ENCODE measurements at places on chromosomes 7 and 10.

DNA sequence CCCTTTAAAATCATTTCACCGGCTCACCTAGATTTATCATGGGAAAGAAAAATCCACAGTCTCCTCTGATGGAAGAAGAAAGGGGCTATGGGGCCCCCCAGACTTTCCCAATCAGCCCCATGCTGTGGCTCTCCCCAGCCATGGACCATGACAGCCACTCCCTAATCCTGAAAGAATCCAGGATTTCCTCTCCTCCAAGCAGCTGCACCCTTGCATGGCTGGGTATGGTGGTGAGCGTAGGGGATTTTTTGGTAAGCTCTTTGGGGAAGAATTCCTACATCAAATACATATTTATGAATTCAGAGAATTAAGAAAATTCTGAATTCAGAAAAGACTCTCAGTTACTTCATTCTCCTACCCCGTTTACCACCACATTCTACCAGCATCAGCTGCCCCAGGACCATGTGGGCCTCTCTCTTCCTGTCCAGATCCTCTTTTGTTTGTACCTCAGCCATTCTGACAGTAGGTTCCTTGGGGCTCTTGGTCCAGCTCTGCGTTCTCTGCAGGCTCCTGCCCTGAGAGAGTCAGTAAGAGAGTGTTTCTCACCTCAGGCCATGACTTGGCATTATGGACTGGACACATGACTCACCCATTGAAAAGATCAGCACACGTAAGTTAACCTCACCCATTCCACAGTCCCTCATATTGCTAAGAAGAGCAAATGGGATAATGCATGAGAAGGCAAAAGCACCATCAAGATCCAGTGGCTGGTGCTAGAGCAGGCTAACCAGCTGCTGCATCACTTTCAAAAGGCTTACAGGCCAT, 337.8 kb downstream of the ELMO1 start:
- DNase-seq, result no peak
- no peaks in the 10 kb centered on the region for H3K27me3 ChIP-seq
- no peaks in the 10 kb centered on the region for H3K4me1 ChIP-seq
- H3K27ac ChIP-seq, result no peak overlapping the region
- H3K4me3 ChIP-seq, result no peak overlapping the region

GRCh38 chr7:108007261-108007660, 4.3 kb upstream of the LAMB1 start:
- H3K27ac ChIP-seq, result no peak overlapping the region
- H3K36me3 ChIP-seq, result no peaks in the 10 kb centered on the region
- no peak for DNase-seq

DNA sequence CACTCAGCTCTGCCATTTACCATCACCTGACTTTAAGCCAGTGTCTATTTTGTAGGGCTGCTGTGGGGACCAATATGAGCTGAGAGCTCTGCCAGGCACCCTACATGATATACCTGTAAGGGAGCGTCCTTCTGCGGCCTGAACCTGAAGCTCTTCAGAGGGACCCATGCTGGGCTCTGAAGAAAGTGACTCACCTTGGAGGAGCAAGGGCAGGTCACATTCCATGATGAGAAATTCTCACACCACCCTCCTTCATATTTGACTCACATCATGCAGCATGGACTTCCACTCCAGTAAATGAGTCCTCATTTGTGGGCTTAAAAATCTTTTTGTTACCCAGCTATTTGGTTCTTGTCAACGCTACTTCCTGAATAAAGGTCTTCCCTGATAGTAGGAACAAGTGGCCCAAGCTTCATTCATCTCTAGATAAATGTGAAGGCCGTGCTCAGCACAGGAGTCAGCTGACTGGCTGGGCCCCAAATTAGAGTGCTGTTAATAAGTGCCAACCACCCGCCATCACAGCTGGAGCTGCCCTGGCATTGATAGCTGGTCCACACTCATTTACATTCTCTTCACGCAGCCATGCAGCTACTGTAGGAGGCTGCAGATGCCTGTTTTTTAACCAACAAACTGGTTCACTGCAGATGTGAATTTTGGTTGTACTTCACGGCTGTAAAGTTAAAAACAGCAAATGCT, 78.4 kb downstream of the RNF216 start:
- H3K4me3 ChIP-seq, result no peak overlapping the region
- H3K27me3 ChIP-seq, result no peaks in the 10 kb centered on the region
- H3K27ac ChIP-seq, result peak overlapping the region; percentile 24
- DNase-seq, result peak; percentile 65
- peaks cover 18% of the 10 kb centered on the region for H3K4me1 ChIP-seq

- no peak overlapping the region for H3K4me3 ChIP-seq
- H3K27me3 ChIP-seq, result peaks cover 32% of the 10 kb centered on the region
- no peak overlapping the region for H3K27ac ChIP-seq
- peak; percentile 16 for DNase-seq
- H3K36me3 ChIP-seq, result no peaks in the 10 kb centered on the region
Measured at GRCh38 chr10:43075612-43076003, 1.3 kb upstream of the RET start.

GRCh38 chr7:103142494-103142893, 6.4 kb downstream of the NAPEPLD start:
- no peaks in the 10 kb centered on the region for H3K36me3 ChIP-seq
- peaks cover 7% of the 10 kb centered on the region for H3K4me1 ChIP-seq

- H3K27me3 ChIP-seq, result no peaks in the 10 kb centered on the region
- no peaks in the 10 kb centered on the region for H3K36me3 ChIP-seq
- no peak overlapping the region for H3K4me3 ChIP-seq
Measured at GRCh38 chr7:157280216-157280841, 56.5 kb upstream of the DNAJB6 start.

- H3K27me3 ChIP-seq, result no peaks in the 10 kb centered on the region
- H3K36me3 ChIP-seq, result no peaks in the 10 kb centered on the region
- peaks cover 6% of the 10 kb centered on the region for H3K4me1 ChIP-seq
- peak overlapping the region; percentile 90 for H3K4me3 ChIP-seq
- peak; percentile 86 for DNase-seq
Measured at GRCh38 chr7:75739796-75740672, 1.3 kb upstream of the HIP1 start.

- no peak overlapping the region for H3K4me3 ChIP-seq
- no peak overlapping the region for H3K27ac ChIP-seq
- peak; percentile 32 for DNase-seq
- H3K36me3 ChIP-seq, result no peaks in the 10 kb centered on the region
Measured at GRCh38 chr7:142669074-142669654, 80.1 kb upstream of the PRSS1 start.

- no peaks in the 10 kb centered on the region for H3K36me3 ChIP-seq
- peaks cover 5% of the 10 kb centered on the region for H3K4me1 ChIP-seq
- no peak overlapping the region for H3K27ac ChIP-seq
- H3K27me3 ChIP-seq, result no peaks in the 10 kb centered on the region
- peak; percentile 90 for DNase-seq
Measured at GRCh38 chr7:82810558-82811259, 352.0 kb downstream of the PCLO start.

GRCh38 chr7:110337646-110338045, 753.3 kb upstream of the LRRN3 start:
- no peak overlapping the region for H3K27ac ChIP-seq
- no peak for DNase-seq
- H3K36me3 ChIP-seq, result no peaks in the 10 kb centered on the region
- H3K27me3 ChIP-seq, result no peaks in the 10 kb centered on the region
- H3K4me3 ChIP-seq, result no peak overlapping the region
- H3K4me1 ChIP-seq, result no peaks in the 10 kb centered on the region

- H3K36me3 ChIP-seq, result no peaks in the 10 kb centered on the region
- H3K4me1 ChIP-seq, result peaks cover 40% of the 10 kb centered on the region
- no peaks in the 10 kb centered on the region for H3K27me3 ChIP-seq
- no peak for DNase-seq
Measured at GRCh38 chr10:31343551-31343950, 24.5 kb downstream of the ZEB1 start.

DNA sequence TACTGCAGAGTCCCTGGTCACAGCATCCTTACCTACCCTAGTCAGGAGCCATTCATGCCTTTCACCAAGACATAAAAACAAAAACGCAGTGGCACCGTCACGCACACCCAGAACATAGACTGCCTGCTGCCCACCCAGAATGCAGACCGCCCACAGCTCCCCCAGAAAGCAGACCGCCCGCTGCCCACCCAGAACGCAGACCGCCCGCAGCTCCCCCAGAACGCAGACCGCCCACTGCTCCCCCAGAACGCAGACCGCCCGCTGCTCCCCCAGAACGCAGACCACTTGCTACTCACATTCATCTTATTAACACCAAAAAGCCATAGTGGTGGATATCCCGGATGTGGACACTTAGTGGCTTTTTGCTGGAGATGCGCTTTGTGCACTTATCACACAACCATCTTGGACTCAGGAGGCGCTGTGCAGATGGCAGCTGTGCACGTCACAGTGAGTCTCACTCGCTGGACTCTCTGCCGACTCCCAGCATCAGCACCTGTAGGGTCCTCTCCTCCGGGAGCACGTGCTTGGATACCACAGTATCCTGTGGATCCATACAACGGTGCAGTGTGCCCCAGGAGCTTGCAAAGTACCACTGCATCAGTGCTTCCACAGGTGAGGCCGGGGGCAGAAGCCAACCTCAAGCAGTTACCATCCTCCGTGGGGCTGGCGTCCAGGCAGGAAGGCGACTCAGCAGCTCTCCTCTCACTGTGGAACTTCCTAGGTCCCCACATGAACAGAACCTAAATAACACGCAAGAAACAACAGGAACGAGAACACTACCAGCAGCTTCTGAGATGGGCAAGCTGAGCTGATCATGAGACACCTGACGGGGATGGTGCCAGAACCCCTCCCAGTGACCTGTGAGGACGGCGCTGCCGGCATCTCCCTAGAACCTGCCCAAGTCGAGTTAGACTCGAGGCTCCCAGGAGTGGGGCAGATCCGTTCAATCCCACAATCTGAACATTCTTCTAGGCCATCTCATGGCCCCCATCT, 161.0 kb downstream of the DIP2C start:
- H3K27ac ChIP-seq, result no peak overlapping the region
- no peak for DNase-seq
- H3K4me3 ChIP-seq, result no peak overlapping the region
- H3K27me3 ChIP-seq, result no peaks in the 10 kb centered on the region
- no peaks in the 10 kb centered on the region for H3K36me3 ChIP-seq
- 0 out of 2 replicates have a peak, but pooled peaks cover 6% of the 10 kb centered on the region for H3K4me1 ChIP-seq

DNA sequence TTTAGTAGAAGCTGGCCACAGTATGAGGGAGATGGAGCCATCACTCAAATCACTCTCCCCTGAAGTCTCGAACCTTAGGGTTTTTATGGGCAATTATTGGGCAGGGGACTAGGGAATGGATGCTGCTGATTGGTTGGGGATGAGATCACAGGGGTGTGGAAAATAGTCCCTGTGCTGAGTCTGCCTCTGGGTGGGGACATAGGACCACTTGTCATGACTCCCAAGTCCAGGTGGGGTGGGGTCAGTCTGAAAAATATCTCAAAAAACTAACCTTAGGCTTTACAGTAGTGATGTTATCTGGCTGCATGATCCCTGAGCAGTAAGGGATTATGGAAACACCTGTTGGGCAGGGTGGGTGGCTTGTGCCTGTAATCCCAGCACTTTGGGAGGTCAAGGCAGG, 98.6 kb downstream of the XRCC2 start:
- DNase-seq, result no peak
- no peaks in the 10 kb centered on the region for H3K36me3 ChIP-seq
- H3K27me3 ChIP-seq, result no peaks in the 10 kb centered on the region
- no peak overlapping the region for H3K4me3 ChIP-seq
- no peak overlapping the region for H3K27ac ChIP-seq
- no peaks in the 10 kb centered on the region for H3K4me1 ChIP-seq

GRCh38 chr7:85025312-85025756, 161.5 kb downstream of the SEMA3D start:
- H3K27ac ChIP-seq, result no peak overlapping the region
- H3K27me3 ChIP-seq, result no peaks in the 10 kb centered on the region
- no peak for DNase-seq
- H3K4me3 ChIP-seq, result no peak overlapping the region
- H3K36me3 ChIP-seq, result no peaks in the 10 kb centered on the region

DNA sequence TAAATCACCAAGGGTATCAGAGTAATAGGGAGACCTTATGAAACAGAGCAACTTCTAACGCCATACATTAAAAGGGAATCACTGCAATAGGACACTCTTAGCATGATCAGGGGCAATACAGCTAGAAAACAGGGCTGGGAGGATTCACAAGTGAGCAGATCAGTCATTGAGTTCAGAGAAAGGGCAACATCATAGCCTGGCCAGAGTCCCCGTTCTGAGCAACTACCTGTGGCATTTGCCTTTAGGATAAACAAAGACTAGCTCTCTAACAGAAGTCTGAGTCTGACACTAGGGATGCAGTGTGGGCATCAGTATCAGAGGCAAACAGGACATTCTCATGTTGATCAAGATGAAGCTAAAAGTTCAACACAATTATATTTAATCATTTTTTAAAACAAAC, 297.9 kb downstream of the DGKB start:
- DNase-seq, result peak; percentile 86
- H3K36me3 ChIP-seq, result no peaks in the 10 kb centered on the region
- H3K27ac ChIP-seq, result 0 out of 2 replicates have a peak overlapping the region, but pooled peaks have one; percentile 12
- H3K4me1 ChIP-seq, result peaks cover 31% of the 10 kb centered on the region

DNA sequence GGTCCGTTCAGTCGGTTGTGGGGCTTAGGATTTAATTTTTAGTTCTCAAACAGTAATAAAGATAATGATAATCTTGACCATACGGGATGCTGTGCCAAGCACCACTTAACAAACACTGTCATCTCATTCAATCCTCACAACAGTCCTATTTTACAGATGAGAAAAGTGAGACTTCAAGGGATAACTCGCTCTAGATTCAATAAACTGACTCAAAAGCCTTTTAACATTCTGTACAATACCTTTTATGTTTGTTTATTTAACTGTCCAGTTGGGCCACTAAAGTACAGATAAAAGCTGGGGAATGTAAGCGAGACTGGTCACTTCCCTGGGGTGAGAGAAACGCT, 437 bp upstream of the CFAP69 start:
- DNase-seq, result no peak
- H3K36me3 ChIP-seq, result no peaks in the 10 kb centered on the region
- H3K27ac ChIP-seq, result 0 out of 2 replicates have a peak overlapping the region, but pooled peaks have one; percentile 43
- H3K4me3 ChIP-seq, result peak overlapping the region; percentile 98
- H3K4me1 ChIP-seq, result peaks cover 13% of the 10 kb centered on the region
- H3K27me3 ChIP-seq, result no peaks in the 10 kb centered on the region

GRCh38 chr10:126170776-126171175, 217.5 kb downstream of the ADAM12 start:
- no peaks in the 10 kb centered on the region for H3K27me3 ChIP-seq
- DNase-seq, result no peak
- H3K27ac ChIP-seq, result peak overlapping the region; percentile 88

- H3K27me3 ChIP-seq, result peaks cover 11% of the 10 kb centered on the region
- no peak overlapping the region for H3K4me3 ChIP-seq
- H3K36me3 ChIP-seq, result no peaks in the 10 kb centered on the region
- no peaks in the 10 kb centered on the region for H3K4me1 ChIP-seq
- DNase-seq, result no peak
Measured at GRCh38 chr10:122033224-122033926, 44.4 kb downstream of the TACC2 start.

Measured in GM23248 (cell line).